ENCODE measurements at places on chromosomes 5 and 9.

DNA sequence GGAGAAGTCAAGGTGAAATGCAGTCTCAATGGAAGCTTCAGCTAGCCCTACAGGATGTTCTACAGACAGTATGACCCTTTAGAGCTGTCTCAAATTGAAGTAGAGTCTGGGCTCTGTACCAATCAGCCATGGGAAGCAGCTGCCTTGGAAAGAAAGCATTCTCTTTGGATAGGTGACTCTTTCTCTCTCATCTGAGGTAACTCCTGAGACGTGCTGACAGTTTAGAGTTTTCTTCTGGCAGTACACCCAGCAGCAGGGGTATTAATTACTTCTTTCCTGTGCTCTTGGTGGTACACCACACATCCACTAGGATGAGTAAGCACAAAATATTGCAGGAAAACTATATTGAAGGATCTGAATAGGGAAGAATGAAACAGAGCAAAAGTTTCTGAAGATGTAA is 329.6 kb upstream of the RGMB start:
- DNase-seq = no peak

DNA sequence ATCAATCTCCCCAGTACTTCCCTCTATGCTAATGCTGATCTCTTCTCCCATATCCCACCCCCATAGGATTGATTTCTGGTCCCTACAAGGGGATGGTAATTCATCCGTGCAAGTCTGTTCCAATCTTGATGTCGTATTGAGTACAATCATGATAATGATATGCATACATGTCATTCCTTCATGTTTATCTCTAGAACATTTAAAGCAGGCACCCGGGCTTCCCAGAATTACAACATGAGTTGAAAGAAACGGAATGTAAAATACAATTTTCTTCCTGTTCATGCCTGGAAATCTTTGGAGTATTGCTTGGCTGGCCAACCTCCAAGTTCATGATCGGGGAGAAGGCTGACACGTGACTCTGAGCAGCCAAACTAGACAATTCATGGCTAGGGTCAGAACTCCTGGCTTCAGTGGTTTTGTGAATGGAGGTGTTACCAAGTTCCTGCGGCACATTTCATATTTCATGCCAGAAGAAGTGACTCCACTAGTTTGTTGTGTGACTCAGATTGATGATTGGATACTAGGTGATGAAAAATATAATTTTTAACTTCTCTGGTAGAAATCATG is 66.6 kb downstream of the C9orf152 start:
- peak; percentile 100 for DNase-seq

DNA sequence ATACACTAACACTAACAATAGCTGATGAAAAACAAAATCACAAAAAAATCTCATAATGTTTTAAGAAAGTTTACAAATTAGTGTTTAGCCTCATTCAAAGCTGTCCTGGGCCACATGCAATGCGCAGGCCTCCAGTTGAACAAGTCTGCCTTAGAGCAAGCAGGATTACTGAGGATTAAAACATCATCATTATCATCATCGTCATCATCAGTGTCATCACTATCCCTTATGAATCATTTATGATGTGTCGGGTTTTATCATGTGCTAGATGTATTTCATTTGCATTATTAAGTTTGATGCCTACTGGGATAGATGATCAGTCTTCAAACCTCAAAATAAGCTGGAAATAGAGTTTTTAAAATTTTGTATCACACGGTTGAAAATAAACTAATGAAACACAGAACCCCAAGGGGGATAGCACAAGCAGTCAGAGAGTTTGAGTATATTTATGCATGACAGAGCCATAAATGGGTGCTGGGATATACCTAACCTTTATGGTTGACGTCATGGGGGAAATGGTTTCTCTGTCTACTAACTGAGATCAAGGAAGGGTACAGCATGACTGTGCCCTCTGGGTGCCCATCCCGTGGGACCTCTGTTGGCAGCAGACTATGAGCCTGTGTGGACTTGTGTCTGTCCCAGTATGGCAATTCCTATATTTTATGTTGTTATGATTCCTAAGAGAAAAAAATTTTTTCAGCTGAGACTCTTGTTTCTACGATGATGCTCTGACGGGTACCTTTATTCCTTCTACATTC is 150.3 kb upstream of the ADRA1B start:
- no peak for DNase-seq

- no peak for DNase-seq
Measured at GRCh38 chr9:124593651-124594058, 86.5 kb upstream of the NR5A1 start.

- no peak for DNase-seq
Measured at GRCh38 chr5:66639037-66639436, 42.8 kb downstream of the MAST4 start.

GRCh38 chr9:21551401-21551800 is 69.3 kb upstream of the IFNE start:
- no peak for DNase-seq

DNA sequence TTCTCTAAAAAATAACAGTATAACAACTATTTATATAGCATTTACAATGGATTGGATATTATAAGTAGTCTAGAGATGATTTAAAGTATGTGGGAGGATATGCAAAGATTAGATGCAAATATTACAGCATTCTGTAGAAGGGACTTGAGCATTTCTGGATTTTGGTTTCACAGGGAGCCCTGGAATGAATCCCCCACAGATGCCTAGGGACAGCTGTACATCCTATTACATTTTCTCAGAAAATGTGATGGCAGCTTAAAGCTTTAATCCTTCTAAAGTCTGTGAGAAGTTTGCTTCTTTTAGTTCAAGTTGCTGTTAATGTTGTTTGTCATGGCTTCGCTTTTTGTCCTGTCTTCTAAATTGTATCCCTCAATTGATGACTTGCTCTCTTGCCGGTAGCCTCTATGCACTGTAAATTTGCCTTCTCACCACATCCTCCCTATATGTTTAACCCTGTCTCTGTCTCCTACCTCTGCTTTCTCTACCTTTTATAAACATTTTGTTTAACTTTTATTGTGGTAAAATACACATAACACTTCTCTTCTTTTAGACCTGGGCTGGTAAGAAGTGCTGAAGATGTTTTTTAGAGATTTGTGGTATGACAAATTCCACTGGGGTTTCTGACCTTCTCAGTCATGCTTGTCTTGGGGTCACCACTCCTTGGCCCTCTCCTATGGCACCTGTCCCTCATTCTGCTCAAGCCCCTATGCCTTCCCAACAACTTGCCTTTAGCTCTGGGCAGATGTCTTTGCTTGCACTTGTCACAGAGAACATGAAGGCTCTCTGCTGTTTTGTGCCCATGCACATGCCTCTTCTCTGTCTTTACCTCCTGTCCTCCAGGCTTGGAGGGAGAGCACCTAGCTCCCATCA is 37.9 kb downstream of the LNPEP start:
- DNase-seq = no peak

- no peak for DNase-seq
Measured at GRCh38 chr9:72363908-72364678, 915 bp downstream of the ZFAND5 start.

- DNase-seq = no peak
Measured at GRCh38 chr9:93598647-93599241, 22.4 kb downstream of the PHF2 start.

- no peak for DNase-seq
Measured at GRCh38 chr9:81530846-81531245, 158.5 kb downstream of the TLE1 start.

- no peak for DNase-seq
Measured at GRCh38 chr5:6715271-6715670, 2.0 kb downstream of the TENT4A start.

DNA sequence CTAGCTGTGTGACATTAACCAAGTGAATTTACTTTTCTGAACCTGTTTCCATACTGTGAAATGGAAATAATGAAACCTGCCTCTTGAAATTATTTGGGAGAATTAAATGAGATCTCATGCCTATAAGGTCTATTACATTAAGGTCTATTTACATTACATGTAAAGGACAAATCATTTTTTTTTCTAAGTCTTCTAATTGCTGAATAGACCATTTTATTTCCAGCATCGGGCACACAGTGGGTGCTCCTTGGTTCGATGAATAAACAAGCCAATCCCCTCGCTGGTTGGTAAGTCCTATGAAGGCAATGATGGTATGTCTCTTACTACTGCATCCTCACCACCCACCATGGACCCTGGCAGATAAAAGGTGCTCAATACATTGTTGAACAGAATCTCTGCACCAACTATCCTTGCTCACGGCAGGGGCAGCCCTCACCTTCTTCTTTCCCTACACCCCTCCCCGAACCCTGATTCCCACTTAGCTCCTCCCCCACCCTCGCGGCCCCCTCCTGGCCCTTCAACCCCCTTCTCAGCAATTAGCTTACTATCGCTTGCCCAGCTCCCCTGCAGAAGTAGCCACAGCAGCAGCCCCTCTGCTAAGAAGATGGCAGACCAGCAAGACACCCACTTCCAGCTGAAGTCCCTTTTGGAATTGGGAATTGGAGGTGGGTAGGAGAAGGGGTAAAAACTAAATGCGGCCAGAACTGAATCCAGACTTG is 3.0 kb downstream of the PCDH1 start:
- DNase-seq = no peak

DNA sequence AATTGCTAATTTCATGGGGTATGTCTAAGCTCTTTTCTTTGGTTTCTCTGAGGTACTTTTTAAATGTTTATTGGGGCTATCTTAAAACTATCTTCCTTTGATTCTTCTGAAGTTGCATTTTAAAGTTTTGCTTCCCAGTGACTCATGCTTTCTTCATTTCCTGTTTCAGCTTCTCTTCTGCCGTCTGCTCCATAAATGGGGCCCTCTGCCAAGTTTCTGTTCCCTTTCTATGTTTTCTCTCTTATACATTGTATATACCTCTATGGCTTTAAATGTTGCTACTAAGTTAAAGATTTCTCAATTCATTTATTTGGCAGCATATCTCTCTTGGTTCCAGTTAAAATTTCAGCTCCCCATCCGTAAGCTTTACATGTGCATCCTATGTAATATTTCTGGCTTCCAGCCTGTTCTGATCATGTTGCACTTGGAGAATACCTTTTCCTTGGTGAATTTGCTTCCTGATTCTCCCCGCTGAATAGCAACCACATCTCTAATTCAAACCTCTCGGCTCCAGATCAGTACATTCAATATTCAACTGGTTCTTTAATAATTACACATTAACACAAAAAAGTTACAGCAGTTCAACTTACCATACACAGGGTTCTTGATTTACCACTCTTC is 125.3 kb downstream of the ST8SIA4 start:
- peak; percentile 78 for DNase-seq

DNA sequence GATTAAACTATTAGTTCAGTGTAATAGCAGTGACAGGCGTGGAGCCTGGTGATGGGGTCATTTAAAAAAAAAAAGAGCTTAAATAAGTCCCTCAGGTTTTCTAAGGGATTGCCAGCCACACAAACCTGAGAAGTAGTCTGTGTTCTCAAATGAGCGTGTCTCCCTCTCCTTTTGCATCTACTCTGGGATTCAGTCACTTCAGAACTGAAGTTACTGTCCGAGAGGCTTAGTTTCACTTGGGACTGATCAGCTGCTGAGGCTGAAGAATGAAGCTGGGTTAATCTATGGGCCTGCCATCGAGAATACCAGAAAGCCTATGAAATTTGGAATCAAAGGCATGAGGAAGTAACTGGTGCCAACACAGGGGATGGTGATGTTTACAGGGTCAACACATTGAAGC is 310.1 kb downstream of the ADAMTS6 start:
- no peak for DNase-seq

DNA sequence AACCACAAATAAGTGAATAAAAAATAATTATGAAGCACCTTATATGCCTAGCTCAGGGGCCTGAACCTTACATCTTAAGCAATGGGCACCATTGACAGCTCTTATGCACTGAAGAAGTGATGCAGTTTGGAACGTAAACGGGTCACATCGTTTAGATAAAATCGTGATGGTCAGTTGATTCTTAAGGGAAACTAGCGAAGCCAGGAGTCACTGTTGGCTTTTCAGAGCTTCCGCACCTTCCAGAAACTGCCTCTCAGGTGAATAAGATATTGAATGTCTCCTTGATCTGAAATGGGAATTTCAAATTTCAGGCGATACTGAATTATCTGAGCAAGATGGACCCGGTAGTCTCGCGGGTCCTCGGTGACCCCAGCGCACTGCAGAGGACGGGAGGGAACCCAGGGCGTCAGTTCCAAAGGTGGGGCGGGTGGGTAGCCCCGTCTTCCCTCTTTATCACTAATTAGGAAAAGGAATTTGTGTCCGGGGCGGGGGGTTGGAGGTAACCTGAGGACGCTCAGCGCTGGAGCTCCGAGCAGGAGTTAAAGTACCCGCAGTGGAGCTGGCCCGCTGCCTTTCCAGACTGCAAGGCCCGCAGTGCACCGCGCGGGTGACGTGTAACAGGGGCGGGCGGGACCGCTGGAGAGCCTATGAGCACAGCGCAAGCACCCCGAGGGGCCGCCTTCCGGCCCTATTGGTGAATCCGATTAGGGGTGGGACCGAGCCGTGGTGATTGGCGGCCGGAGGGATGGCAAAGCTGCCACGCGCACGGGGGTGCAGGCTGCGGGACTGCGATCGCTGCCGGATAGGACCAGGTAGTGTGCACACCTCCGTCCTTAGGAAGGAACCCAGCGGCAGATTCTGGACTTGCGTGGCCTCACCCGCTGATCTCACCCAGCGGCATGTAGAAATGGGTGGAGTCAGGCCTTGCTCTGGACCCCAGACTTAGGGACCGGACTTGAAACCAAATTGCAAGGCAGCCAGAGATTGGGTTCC is 19.7 kb upstream of the GARNL3 start:
- peak; percentile 85 for DNase-seq

DNA sequence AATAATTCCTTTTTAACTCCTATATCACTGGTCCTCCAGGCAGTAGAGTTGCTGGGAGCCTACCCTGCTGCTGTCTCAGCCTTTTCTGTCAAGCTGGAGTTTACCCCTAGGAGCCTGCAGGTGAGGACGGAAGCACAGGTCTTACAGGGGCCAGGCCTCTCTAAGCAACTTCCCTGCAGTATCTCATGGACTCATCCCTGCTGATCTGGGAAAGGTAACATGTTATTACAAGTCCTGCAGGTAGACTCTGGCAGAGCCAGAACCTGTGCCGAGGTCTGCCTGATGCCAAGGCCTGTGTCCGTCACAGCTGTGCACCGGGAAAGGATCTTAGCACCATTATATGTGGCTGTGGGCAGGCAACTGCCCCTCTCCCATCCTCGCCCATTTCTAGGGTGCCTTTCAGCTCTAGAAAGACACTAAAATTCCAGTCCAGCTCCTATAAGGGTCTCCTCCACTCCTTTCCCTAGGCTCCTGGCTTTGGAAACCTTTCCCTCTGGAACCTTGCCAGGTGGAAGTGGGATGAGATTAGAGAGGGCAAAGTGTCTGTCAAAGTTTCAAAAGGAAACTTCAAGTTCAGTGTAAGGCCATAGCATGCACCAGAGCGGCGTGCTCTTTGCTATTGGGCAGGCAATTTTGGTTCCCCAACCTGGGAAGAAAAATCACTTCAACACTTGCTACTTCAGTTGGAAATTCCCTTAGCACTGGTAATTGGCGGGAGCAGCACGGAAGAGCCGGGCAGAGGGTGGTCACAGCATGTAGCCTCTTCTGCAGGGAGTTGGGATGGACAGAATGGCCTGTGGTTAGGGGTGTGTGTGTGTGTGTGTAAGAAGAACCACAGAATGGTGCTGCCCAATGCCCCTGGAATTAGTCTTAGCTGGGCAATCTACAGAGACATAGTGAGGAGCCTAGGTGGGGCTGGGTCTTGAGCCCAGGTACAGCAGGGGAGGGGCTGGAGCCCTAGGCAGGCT is 17.5 kb downstream of the TMEM171 start:
- no peak for DNase-seq
